ENCODE measurements at places on chromosomes 7 and 10.

DNA sequence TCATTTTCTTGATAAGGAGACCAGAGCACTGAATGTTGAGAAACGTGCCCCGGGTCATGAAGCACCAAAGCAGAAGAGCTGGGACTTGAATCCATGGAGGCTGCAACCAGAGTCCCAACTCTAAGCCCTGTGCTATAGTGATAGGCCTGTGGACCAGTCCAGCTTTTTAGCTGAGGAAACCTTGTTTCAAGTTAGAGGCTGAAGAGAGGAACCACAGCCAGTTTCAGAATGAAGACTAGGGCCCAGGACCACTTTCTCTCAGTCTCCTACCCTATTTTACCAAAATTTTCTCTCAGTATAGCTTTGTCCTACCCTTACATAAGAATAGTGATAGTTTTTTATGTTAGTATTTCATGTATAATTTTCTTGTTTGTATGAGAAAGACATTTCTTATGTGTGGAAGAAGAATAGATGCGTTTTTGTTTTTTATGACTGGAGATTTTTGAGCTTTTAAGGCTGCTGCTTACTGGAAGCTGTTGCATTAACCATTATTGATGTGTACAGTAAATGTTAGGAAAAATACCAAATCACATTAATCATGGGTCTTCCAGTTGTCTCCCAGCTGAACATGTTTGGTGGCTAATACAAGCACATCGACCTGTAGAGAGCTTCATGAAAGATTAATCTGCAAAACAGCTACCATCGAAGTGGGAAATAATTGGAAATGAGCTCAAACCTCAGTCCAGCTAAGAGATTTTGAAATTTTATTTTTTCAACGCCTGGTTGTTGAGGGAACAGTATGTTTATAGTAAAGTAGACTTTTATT lies 45.0 kb upstream of the CSTF2T start:
- no peak for DNase-seq

- DNase-seq: no peak
Measured at GRCh38 chr7:29274146-29275017, 79.8 kb downstream of the CHN2 start.

GRCh38 chr10:49834201-49834600 lies 72.1 kb upstream of the OGDHL start:
- no peak for DNase-seq

GRCh38 chr10:49277973-49278372 lies 21.0 kb upstream of the C10orf71 start:
- no peak for DNase-seq

DNA sequence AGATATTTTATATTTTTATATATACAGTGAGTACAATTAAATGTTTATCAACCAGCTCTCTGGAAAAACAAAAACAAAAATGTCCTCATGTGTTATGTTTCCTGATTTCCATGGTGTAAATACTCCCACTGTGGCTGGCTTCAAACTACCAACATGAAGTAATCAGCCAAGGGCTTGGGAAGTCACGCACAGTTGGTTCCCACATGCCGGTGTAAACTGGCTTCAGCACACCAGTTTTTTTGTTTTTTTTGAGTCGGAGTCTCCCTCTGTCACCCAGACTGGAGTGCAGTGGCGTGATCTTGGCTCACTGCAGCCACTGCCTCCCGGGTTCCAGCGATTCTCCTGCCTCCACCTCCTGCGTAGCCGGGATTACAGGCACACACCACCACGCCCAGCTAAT lies 11.8 kb downstream of the OSBPL3 start:
- no peak for DNase-seq

GRCh38 chr10:86742230-86742629 lies 14.2 kb upstream of the BMPR1A start:
- DNase-seq: no peak

DNA sequence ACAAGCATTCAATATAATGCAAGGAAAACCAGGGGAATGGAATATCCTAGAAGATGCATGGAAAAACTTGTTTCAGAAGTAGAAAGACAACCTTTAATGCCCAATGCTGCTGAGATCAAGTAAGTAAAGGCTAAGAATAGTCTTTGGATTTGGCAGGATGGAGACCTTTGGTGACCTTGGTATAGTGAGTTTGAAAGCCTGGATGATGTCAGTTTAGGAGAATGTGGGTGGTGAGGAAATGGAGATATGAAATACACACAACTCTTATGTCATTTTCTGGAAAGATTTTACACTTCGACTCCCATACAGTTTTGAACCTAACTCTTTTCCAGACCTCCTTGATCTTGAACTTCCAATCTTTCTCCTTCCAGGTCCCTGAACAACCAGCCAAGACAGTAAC lies 185.7 kb downstream of the TFEC start:
- DNase-seq: no peak

DNA sequence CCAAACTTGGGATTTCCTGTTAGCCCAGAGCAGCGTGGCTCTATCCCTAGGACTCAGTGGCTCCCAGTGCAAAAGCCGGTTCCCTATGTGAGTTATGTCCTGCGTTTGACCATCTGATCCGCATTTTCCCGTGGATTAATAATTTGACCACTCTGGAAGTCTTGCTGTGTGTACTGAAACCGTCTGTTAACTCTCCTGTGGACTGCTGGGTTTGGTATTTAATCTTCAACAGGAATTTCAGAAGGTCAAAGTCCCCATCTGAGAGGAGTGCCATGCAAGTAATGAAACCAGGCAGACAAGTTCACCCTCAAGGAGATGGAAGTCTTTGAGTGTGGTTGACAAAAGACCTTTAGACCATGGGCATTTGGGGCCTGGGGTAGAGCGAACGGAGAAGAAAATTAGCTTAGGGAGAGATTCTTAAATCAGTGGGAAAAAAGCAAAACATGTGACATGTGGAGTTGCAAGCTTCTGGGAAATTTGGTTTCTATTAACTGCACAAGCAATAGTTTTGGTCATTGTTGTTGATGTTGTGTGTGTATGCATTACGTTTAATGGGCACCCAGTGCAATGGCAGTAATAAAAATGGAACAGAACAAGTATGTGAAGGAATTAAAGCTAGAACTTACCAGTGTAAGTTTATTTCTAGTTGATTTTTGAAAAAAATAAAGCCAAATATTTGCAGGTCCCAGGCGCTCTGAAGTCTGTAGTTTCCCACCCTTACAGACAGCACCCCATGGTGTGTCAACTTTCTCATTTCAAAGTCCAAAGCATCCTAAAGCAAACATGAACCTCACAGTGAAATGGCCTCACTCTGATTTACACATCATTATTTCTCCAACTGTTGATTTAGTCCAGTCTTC lies 38.2 kb downstream of the LYZL1 start:
- no peak for DNase-seq

DNA sequence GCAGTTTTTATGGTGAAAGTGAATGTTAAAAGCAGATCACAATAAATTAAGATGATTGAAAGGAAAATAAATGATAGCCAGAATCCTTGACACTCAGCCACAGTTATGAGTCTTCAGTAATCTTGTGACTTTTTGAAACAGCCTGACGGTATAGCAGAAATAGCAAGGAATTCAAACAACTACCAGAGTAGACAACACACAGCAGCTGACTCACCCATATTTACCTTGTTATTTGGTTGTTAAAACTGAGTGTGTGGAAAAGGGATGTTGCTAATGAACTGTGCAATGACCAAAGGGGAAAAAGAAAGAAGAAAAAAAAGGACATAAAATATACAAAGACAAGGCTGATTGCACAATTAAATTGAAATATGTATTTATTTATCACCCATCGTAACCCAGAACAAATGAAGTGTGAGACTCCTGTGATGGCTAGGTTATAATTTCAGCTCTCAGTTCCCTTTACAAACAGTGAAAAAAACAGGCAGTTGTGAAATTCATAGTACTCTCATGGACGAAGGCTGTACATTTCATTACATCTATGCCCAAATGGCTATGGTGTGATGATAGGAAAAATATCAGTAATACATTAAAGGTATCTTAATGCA lies 1023.0 kb upstream of the SORCS1 start:
- no peak for DNase-seq

DNA sequence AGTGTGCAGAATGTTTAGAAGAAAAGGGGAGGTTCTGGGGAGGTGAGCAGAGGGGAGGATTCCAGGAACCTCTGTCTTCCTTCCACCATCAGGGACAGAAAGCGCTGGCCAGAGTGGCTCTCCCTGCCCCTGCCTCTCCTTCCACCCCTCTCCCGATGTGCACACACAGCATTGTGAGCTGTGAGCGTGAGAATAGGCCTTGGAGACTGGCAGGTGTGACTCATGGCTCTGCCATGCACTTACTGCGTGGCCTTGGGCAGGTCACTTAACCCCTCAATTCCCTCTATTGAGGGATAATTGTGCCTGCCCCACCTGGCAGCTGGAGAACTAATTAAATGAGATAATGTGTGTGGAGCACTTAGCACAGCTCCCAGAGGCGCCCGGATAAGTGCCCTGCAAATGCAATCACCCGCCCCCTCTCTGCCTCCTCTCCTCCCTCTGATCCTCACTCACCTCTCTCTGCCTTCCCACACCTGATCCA lies 115.4 kb downstream of the ZMIZ1 start:
- DNase-seq: no peak

- DNase-seq: no peak
Measured at GRCh38 chr10:34169131-34169530, 646.0 kb downstream of the PARD3 start.

GRCh38 chr10:24958721-24959381 lies 6.4 kb upstream of the PRTFDC1 start:
- no peak for DNase-seq

DNA sequence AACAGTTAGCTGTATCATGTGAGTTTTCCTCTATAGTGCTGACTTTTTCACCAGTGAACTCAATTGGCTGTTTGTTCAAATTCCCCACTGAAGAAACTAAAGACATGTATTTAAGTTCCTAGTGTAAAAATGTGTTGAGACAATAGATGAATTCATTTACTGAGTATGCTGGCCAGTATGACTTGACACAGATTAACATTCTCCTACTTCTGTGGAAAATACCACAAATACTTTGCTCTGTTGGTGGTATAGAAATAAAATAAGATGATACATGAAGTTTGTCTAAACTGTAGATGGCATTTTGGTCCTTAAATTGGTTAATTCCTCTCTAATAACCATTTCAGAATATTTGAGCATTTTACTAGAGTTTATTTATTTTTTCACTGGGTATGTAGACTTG lies 227.7 kb upstream of the TEX47 start:
- no peak for DNase-seq

DNA sequence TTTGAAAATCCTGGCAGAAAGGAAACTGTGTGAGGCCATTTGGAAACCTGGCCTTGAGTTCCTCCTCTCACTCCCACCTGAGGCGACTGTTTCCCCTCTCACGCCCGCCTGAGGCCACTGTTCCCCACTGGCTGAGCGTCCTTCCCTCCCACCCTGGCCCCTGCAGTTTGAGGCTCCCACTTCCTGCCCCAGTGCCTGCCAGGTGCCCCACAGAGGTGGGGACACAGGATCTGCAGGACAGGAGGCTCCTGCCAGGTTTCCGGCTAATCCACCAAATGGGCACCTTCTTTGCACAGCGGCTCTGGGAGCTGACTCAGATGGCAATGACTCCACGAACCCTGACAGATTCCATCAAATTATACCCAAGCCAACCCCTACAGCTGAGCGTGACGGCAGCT lies 24.3 kb upstream of the LARP4B start:
- no peak for DNase-seq

Data from activated CD8-positive, alpha-beta memory T cell treated with anti-CD3 and anti-CD28 coated beads for 4 hours (primary cell).